Left forelimb (tissue), 1 donor: ENCODE measurements at places on chromosomes 4 and X.

DNA sequence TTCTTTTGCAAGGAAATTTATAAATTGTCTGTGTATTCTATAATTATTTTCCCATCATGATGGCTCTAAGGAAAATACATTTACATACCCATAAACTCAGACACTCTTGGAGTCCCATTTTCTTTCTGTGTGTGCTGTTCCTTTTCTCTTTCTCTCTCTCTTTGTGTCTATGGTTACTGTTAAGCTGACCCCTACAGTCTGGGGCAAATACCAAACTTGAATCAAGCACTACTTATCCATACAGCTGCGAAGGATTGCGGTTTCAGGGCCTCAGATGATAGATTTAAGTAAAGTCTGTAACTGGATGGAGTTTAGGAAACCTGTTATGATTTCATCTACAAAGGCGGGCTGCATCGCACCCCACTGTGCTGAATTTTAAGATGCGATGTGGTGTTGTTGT, 150.2 kb downstream of the SHROOM3 start:
- no peak for DNase-seq

GRCh38 chr4:78737035-78737434, 39.1 kb upstream of the BMP2K start:
- DNase-seq = no peak

DNA sequence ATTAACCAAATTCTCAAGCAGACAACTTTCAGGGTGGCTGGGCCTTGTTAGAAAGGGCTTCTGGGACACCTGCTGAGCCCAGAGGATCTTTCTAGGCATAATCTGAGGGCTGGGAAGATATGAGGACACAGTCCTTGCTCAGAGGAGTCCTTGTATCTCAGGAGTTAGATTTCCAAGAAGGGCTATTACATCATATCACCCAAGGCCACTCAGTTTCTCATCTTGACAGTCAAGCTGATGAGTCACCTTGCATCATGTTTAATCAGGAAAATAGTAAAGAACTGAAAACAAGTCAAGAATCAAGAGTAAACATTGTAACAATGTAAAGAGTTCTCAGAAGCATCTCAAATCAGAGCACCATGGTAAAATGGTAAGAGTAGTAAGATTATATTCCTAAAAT, 4.0 kb downstream of the PCYT1B start:
- DNase-seq = no peak

- DNase-seq = no peak
These were observed 11.4 kb downstream of the RNF175 start for GRCh38 chr4:153748378-153748777.

DNA sequence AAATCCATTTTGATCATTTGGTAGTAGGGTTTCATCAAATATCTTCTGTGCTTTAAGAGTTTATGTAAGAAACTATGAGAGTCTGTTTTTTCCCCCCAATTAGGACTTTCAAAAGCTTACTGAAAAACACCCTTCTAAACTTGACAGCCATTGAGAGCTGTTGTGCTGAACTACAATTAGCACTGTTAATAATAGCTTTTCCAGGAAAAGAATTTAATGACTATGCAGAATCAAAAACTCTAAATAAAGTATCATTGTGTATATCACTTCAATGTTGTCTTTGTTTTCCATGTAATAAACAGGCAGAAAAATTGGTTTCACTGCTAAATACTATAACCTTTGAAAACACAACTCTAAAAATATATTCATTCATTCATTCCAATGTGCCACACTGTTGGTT, 121.4 kb upstream of the PDE5A start:
- DNase-seq = no peak
